ENCODE measurements at places on chromosomes 16 and 17. TPM values are rescaled to one million over a fixed set of nuclear protein-coding genes. Genes with fewer than 3 reads are reported as not detected.

DNA sequence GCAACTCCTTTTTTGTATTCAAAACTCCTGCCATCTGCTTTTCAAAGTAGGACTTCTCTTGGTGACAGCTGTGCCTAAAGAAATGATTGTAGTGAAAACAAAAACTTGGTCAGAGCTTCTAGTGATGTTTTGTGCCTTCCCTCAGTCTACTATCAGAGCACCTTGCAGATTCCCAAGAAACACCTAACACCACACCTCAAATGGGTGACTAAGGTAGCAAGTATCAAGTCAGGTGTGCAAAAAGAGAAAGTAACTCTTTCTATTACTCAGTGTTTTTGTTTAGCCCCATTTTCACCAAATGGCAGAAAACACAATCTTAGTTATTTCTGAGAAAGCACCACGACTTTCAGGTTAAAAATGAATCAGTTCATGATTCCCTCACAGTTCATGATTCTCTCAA, 2.0 kb upstream of the PMFBP1 start:
- H3K36me3 ChIP-seq = no peaks in the 10 kb centered on the region
- no peak overlapping the region for H3K27ac ChIP-seq
- no peak overlapping the region for H3K4me3 ChIP-seq

Gene C16orf74
- 0.25 TPM for total RNA-seq

DNA sequence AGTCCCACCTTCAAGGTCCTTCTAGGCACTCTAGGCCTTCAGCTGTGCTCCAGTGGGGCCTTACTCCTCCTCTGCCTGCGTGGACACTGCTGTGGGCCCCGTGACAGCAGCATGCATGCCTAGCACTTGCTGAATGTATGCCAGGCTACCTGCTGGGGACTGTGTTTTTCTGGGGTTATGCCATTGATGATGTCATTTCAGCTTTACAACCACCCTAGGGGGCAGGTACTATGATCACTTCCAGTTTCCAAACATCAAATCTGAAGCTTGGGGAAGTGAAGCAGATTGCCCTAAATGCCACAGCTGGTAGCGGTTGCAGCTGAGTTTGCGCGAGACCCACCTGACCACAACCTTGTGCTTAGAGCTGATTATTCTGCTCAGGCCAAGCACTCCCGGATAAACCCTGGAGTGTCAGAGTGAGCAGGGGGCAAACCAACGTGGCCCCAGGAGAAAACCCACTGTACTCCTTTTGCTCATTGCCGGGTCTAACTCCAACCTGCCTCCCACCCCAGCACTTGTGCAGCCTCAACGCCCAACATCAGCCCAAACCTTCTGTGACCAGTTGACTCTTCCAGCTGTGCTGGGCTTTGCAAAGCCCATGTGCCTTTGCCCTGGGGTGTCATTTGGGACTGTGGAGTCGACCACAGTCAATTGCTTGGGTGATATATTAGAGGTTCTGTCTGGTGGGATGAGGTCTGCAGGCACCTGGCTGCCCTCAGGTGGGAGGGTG, 168.4 kb downstream of the ENGASE start:
- no peaks in the 10 kb centered on the region for H3K4me1 ChIP-seq
- H3K4me3 ChIP-seq = no peak overlapping the region
- H3K27me3 ChIP-seq = peaks cover 6% of the 10 kb centered on the region
- H3K27ac ChIP-seq = no peak overlapping the region
- H3K36me3 ChIP-seq = no peaks in the 10 kb centered on the region

Gene SOX15
- not detected for total RNA-seq

- H3K27me3 ChIP-seq = peaks cover 14% of the 10 kb centered on the region
- peak overlapping the region; percentile 54 for H3K4me3 ChIP-seq
- no peaks in the 10 kb centered on the region for H3K36me3 ChIP-seq
Measured at GRCh38 chr17:69581061-69581961, 166.8 kb downstream of the MAP2K6 start.

DNA sequence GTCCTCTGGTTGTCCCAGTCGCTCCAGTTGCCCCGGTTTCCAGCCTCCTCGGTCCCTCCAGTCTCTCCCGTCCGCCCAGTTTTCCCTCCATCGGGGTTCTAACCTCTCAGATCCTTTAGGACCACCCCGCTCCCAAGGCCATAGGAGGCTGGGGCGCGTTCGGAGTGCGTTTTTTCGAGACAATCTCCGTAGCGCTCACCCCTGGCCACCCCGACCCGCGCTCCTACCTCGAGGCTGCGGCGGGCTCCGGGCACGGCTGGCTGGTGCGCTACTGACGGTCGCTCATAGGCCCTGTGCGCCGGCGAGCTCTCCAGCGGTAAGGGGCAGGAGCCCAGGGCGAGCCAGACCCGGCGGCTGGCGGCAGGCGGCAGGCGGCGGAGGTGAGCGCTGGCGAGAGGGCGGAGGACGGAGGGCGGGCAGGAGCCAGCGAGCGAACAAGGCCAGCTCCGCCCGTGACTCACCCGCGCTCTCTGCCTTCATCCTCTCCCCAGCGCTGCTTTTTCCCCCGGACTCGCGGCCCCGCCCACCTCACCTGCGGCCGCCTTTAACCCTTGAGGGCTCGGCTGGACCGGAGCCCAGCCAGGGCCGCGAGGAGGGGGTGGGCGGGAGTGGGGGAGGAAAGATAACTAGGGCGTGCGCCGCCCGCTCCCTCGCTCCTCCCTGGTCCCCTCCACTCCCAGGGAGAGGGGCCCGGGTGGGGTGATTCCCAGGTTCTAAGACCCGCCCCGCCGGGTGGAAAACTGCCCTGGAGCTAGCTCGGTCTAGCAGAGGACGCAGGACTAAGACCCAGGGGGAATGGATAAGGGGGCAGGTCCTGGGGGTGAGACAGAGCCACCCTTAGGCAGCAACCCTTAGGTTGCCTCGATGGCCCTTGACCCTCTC, at the start of gene SP6:
TSS of gene SP6 (minus strand) at position 472 of the 882 bp plus-strand sequence. CDS start 2,734 bp downstream, outside the sequence.
- H3K27me3 ChIP-seq = peaks cover 76% of the 10 kb centered on the region
- H3K27ac ChIP-seq = no peak within 1 kb of the TSS
- no peaks in the 10 kb centered on the region for H3K36me3 ChIP-seq
- DNase-seq = peak; percentile 82
- peaks cover 18% of the 10 kb centered on the region for H3K4me1 ChIP-seq
- peak within 1 kb of the TSS; percentile 6 for H3K4me3 ChIP-seq

DNA sequence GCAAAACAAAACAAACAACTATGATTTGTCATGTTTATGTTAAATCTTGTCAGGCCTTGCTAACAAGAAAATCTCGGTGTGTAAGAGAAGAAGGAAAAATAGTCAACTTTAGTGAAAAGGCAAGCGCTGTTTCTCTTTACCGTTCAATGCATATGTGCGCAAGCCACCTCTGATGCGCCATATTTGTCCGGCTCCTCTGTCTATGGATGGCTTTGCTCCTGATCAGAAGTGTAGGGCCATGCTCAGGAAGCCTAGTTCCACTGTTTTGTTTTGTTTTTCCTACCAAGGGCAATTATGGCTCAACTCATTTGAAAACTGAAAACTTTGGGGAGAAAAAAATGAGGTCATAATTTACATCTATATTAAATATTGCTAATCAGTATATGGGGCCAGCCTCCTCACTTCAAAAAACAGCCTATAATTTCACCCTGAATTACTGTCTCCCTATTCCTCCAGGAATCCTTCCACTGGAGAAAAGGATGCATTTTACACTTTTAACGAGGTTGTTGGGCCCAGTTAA, 4.5 kb downstream of the MAF start:
- peaks cover 21% of the 10 kb centered on the region for H3K4me1 ChIP-seq
- H3K27ac ChIP-seq = peak overlapping the region; percentile 85
- H3K27me3 ChIP-seq = peaks cover 15% of the 10 kb centered on the region
- H3K36me3 ChIP-seq = peaks cover 39% of the 10 kb centered on the region
